Omental fat pad (tissue), 4 donors: ENCODE measurements at places on chromosomes 1 and 21. TPM values are rescaled to one million over a fixed set of nuclear protein-coding genes. Genes with fewer than 3 reads are reported as not detected.

SIPA1L2 gene
- total RNA-seq = 48.1 TPM

SYCP1 gene
- total RNA-seq = not detected

- DNase-seq = no peak
These were observed 173.3 kb downstream of the RUNX1 start for GRCh38 chr21:34875830-34876229.

DNA sequence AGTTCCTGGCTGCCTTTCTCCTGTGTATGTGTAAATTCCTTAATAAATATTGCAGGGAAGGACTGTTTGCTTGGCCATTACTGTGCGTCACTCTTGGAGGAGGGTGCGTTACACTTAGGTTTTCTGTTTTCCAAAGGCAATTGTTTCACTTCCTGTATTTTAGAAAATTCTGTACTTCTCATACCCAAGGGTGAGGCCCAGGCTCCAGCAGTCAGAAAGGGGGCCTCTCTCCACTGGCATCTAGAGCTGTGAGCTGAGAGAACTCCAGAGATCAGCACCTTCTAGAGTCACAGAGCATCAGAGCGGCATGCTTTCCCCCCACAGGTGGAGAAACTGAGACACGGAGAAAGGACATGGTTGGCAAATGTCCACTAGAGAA lies 27.0 kb upstream of the ZFP69B start:
- no peak for DNase-seq

LHX4 gene
- 0.16 TPM for total RNA-seq

ZNF326 gene
- total RNA-seq = 17.3 TPM

DNA sequence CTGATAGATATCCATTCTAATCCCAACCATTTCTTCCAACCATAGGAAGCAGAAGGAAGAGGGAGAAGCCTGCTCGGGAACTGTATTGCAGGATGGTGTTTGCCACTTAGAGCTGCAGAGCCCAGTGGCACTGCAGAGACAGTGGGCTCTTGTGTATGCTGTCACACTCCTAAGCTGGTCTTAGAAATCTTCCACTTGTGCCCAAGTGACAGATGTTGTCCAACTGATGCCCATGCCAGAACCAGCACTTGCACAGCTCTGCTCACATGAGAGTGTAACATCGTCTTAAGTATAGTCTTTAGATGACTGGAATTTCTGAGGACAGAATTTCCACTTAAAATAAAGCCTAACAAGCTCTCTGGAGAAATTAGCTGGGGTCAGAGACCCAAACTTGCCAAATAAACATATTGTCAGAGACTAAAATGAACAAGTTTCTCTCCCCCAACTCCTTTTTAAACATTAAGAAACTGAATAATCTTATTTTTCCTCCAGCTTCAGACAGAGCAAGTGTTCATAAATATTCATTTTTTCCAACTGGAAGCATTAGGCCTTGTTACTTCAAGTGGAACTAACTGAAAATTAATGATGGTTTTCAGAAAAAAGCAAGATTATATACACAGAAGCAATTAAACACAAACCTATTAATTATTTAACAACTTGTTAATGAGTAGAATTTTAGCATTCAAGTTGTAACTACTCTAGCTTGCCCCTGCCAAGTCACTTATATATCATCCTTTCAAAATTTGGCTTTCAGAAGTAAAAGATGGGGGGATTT lies 577.3 kb downstream of the AJAP1 start:
- DNase-seq = no peak

DNA sequence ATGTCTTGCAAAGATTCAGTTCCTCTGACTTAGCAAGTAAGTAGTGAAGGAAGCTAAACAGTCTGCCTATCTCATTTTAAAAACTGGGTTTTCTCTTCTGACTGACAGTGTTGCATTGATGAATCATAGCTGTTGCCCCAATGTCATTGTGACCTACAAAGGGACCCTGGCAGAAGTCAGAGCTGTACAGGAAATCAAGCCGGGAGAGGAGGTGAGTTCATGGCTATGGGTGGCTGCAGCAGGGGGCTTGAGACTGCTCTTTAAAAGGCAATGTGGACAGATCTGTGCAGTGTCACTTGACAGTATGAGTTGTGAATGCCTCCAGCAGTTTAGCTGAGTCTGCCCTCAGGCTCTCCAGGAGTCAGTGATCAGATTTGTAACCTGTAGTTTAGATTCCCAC lies 46.6 kb downstream of the SMYD2 start:
- no peak for DNase-seq

DNA sequence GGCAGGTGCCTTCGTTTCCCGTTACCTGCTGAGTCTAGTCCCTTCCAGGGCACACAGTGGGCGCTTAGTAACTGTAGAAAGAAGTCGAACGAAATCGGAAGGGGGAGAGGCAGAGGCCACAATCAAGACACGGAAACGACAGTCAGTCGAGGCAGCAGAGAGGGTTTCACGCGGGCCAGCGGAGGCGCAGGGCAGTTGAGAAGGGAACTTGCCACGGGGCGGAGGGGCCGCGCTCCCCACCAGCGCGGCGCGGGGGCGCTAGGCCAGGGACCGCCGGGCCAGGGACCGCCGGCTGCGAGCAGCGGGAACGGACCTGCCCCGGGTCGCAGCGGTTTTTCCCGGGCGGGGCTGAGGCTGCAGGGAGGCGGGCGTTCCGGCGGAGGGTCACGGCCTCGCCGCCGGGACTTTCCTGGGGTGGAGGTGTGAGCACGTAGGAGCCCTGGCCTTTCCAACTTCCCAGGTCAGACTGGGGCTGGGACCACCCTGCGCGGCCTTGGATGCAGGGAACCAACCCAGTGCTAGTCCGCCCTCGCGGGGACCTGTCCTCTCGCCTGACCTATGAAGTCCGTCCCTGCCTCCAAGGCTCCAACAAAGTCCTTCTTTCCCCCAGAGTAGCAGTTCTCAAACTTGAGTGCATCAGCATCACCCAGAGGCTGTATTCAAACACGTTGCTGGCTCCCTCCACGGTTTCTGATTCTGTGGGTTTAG lies 150.1 kb upstream of the FGGY start:
- no peak for DNase-seq

DNA sequence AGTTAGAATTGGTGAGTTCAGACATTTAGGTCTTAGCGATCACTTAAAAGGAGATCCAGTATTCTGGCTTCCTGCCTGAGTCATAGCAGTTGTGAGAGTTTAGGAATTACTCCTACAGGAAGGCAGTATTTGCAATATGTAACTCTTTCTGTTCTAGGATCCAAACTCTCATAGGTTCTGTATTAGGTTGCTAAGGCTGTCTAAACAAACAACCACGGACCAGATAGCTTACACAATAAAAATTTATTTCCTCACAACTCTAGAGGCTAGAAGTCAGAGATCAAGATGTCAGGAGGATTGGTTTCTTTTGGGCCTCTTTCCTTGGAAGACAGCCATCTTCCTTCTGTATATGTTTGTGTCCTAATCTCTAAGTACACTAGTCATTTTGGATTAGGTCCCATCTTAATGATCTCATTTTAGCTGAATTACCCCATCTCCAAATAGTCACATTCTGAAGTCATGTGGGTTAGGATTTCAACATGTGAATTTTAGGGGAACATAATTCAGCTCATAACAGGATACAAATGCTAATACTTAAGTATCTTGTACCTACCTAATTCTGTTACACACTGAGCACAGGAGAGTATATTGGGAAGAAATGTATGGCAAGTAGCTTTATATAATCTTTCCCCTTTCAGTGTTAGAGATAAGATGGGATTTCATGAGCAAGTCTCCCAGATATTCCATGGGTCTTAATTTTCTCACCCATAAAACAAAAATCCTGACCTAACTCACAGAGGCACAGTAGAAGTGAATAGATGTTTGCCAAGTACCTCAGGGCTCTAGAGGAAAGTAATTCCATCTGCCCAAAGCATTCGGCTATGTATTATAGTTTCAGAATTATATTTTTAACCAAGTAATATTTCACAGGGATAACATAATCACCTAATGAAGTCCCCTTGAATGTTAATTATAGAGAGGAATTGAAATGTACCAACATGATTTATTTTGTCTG lies 144.4 kb downstream of the PTBP2 start:
- no peak for DNase-seq

C1orf74 gene
- total RNA-seq = 1.9 TPM

GRCh38 chr1:15417059-15417934 lies 7.6 kb downstream of the EFHD2 start:
- no peak for DNase-seq
